ENCODE measurements at places on chromosomes 2 and 18. TPM values are rescaled to one million over a fixed set of nuclear protein-coding genes. Genes with fewer than 3 reads are reported as not detected.

GRCh38 chr18:63095768-63096167 lies 223.8 kb downstream of the BCL2 start:
- no peak for DNase-seq

- DNase-seq = no peak
Observed at GRCh38 chr2:50650403-50650810, 381.5 kb downstream of the NRXN1 start.

The ABHD1 gene
- not detected for total RNA-seq

The KYNU gene
- 29.7 TPM for total RNA-seq

GRCh38 chr2:16272038-16272788 lies 331.9 kb downstream of the MYCN start:
- no peak for DNase-seq

DNA sequence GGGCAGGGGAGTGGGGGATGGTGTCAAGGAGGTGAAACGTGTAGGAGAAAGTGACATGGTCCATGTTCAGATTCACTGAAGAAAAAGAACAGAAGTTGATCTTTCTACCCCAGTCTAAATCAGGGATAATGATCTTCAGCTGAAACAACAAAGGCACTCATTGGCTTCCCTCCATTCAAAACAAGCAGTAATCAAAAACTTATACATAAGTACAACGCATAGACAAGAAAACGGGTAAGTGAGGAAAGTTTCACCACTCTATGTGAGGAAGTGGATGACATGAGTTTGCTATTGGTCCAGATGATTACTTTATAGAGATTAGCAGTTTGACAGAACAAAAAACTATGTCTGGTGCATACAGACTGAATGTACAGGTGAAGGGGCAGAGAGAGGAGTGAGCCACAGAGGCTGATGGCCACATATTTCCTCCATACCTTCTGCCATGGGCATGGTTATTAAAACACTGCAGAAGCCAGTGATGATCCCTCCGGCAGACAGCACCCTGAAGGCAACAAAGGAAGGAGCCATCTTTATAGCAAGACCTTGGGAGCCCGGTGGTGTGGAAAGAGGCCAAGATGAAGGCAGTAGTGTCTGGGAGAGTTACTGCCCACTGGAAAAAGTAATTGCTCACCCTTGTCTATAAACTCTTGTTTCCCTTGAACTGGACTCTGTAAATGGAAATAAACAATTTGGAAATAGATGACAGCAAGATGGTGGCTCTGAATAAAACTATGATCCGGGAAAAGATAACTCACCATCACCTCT lies 57.7 kb downstream of the SLC25A12 start:
- no peak for DNase-seq

DNA sequence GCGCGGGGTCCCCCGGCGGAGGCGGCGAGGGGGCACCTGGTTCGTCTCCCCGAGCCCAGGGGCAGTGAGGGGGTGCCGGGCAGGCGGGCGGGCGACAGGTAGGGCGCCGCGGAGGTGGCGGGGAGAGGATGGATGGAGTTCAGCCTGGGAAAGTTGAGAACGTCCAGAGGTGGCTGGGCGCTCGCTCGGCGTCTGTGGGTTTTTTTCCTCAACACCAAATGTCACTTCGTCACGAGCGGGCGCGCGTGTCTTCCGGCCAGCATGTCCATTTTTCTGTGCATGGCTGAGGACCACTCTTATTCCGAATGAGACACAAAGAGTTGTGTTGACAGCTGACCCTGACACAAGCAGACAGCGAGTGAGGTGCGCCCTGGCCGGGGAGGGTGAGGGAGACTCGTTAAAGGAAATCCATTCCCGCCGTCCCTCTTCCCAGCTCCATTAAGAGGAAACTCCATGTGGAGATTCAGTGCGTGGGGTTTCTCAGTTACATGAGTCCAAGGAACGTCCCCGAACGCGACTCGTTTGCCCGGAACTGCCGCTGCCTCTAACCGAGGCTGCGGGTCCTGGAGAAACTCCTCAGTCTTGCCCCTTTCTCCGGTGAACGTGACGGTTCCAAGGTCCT lies 859 bp downstream of the GREB1L start:
- no peak for DNase-seq

The POTEC gene
- total RNA-seq = not detected

The PAX8 gene
- total RNA-seq = 2.6 TPM
